Right ventricle myocardium inferior (tissue), 1 donor: ENCODE measurements at places on chromosomes 7 and 10.

GRCh38 chr10:62376071-62377025, 2.2 kb downstream of the ZNF365 start:
- no peak for DNase-seq

DNA sequence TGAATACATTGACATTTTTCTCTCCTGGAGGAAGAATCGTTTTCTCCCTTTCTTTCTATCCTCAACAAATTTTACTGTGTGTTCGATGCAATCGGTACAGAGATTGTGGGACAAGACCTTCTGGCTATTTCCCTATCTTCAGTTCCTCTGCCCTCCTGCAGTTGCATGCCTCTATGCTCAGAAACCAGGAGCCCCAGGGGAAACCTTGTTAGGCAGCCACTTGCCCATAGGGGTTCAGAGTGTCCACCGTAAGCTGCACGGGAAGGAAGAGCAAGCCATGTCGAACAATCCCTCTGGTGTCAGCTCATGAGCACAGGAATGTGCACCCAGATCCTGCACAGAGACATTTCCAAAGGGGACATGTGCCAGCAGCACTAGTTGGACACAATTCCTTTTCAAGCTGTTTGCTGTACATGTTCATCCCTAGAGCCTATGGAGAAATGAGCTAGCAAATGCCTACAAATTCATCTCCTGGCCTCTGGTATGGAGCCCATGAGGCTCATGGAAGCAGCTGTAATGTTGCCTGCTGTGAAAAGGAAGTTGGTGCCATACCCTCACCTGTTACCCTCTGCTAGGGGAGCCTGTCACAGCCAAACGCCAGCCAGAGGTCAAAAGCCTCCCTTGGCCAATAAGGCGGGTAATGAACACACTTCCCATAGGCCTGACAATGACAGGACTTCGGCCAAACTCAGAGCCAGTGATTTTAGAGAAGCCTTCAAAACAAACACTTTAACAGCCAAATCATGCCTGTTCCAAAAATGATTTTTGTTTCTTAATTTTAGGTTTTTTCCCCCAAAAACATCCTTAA, 35.9 kb upstream of the ASAH2 start:
- DNase-seq: no peak

DNA sequence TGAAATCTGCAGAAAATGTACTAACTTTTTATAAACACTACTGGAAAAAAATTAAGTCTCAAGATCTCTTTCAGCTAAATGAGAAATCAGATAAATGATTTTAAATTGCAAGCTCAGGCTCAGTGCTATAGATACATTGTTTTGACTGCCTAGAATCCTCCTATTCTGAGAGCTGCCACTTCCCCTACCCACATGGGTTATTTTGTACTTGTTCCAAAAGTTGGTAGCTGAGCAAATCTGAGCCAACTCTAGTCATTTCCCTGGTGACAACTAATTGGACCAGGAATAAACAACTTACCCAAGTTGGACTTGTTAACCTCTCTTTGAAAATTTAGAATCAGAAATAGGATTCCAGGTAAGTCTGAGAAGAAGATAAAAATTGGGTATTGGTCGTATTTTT, 202.1 kb downstream of the MBL2 start:
- no peak for DNase-seq

DNA sequence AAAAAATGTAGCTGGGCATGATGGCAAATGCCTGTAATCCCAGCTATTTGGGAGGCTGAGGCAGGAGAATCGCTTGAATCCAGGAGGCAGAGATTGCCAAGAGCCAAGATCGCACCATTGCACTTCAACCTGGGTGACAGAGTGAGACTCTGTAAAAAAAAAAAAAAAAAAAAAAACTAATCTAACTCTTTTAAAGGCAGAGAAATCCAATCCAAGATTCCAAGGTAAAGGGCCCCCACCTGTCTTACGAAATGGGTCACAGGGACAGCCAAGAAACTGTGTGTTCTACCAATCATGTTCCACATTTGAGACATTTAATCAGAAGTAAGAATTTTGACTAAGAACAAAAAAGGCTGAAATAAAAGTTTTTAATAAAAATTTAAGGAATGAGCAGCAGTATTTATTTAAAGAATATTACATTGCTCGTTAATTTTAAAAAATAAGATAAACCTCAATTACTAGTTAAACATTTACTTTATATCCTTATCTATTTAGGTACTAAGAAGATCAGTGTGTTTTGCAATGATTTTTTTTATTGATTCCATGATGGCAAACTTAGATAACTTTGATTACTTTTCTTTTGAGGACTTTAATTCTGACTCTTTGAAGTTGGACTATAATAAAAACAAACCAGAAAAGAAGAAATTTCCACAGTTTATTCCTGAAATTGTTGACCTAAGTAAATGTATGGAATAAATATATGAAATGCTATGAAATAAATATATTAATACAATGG, 6.7 kb upstream of the OAT start:
- DNase-seq: no peak

DNA sequence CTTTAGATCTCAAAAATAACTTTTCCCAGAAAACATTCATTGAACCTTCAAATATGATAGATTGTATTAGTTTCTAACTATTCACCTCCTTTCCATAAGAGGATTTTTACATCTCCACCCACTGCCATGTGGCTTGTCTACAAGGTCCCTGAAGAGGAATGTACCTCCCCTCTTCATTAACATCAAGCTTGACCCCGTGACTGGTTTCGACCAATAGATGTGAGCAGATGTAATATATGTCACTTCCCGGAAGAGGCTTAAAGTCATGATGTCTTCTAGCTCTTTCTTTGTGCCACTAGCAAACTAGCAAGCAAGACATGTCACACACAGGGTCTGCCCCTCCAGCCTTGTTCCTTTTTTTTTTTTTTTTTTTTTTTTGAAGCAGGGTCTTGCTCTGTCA, 6.9 kb downstream of the BAZ1B start:
- DNase-seq: no peak

- no peak for DNase-seq
Measured at GRCh38 chr7:157301610-157302120, 35.1 kb upstream of the DNAJB6 start.

GRCh38 chr7:48964074-48964473, 39.7 kb downstream of the CDC14C start:
- no peak for DNase-seq

DNA sequence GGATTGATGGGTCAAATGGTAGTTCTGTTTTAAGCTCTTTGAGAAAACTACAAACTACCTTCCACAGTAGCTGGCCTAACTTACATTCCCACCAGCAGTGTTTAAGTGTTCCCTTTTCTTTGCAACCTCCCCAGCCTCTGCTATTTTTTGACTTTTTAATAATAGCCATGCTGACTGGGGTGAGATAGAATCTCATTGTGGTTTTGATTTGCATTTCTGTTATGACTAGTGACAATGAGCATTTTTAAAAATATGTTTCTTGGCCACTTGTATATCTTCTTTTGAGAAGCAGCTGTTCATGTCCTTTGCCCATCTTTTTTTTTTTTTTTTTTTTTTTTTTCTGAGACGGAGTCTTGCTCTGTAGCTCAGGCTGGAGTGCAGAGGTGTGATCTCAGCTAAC, 155.2 kb upstream of the BMPER start:
- no peak for DNase-seq

DNA sequence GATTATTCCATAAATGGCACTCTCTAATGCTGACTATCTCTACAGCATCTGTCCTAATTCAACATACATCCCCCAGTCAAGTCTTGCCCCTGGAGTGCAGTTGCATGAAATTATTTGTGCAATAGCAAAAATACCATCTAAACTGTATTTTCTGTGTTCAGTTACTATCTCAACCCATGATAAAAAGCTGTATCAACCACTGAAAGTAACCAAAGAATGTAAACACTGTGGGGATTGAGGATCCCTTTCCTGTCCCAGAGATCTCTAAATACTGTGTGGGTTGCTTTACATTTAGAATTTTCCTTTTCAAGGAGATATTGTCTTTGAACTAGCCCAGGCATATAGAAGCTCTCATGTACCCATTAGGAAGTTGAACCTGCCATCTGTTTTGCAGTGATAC, 23.9 kb upstream of the DGKI start:
- DNase-seq: no peak
